Kidney tubule cell (primary cell): ENCODE measurements at places on chromosomes 7 and 10.

- DNase-seq = peak; percentile 29
These were observed 190.0 kb downstream of the PLXNA4 start for GRCh38 chr7:132386201-132386681.

- no peak for DNase-seq
These were observed 12.8 kb downstream of the RHEB start for GRCh38 chr7:151506901-151507382.

DNA sequence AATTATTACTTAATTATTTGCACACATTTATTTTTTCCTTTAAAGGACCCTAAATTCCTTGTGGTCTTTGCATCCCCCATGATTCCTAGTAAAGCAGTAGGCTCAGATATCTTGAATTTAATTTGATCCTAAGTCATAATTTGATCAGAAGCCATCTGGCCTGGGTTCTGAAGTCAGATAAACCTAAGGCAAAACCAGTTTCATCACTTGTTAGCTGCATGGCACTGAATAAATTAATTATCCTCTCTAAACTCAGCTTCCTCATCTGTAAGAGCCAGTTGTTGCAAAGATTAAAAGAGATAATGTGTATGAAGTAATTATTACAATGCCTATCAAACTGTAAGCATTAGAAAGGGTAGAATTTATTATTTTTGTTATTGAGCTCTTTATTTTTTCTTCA lies 293.1 kb downstream of the GRM8 start:
- no peak for DNase-seq

- DNase-seq = no peak
These were observed 49.9 kb upstream of the TMEM248 start for GRCh38 chr7:66871076-66871475.

- DNase-seq = no peak
These were observed 125.3 kb downstream of the INSYN2A start for GRCh38 chr10:127071126-127071525.

GRCh38 chr10:77291596-77292505 lies 345.8 kb downstream of the KCNMA1 start:
- peak; percentile 83 for DNase-seq

- no peak for DNase-seq
These were observed 12.5 kb downstream of the NPVF start for GRCh38 chr7:25215694-25216335.

GRCh38 chr7:150900675-150901074 lies 48.4 kb downstream of the AOC1 start:
- DNase-seq = no peak

DNA sequence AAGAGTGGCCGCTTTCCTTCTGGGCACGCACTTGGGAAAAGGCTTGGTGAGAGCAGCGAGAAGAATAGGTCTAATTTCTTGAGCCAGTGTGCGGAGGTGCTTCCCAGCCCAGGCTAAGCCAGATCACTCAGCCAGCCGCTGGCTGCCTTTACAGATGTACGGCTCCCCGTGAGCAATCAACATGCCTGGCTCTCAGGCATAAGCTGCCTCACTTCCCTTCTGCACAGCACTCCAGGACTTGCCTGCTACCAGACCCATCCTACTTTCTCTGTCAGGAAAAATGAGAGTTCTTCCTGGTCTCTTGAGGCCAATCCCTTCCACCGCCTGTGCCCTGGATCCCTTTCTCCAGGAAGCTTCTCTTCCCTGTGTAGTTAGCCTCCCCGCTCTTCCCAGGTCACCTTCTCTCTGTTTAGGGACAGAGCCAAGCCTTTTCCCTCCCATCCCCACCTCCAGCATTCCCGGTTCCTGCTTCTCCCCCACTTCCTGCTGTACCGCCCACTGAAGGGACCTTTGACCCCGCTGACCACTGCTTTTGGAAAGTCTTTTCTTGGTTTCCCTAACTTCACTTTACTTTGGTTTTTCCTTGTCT lies 1.1 kb upstream of the ACTR3C start:
- DNase-seq = peak; percentile 63

GRCh38 chr7:95520136-95520535 lies 34.4 kb downstream of the ASB4 start:
- no peak for DNase-seq

DNA sequence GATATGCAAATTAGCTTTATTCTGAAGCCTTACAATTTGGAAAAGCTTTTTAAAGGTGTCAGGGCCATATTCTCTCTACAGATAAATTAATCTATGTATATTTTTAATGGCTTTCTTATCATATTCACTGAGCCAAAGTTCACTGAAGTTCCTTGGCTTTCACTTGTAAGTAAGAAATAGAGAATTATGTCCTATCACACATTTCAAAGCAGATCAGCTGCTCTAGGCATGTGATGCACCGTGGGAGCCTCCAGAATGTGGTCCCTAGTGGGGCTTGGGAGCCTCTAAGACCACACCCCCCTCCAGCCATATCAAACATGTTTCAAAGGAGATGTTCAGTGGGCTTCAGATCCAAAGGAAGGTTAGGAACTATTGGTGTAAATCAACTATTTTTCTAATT lies 51.5 kb downstream of the LAMB4 start:
- no peak for DNase-seq

DNA sequence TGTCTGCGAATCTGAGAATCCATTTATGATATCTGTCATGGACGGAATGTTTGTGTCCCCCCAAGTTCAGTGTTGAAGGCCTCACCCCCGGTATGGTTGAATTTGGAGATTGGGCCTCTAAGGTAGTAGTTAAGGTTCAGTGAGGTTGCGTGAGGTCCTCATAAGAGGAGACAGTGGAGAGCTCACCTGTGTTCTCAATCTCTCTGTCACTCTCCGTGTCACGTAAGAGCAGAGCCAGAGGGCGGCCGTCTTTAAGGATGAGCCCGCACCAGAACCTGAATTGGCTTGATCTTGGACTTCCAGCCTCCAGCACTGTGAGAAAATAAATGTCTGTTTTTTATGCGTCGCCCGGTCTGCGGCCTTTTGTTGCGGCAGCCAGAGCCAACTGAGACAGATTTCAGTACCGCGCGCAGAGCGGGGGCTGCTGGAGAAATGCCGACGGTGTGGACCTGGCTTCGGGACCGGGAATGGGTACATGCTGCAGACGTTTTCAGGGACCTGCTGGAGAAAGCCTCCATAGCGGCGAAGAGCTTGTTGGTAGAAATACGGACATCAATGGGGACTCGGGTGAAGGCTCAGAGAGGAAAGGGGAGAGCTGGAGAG lies 40.2 kb downstream of the WDR37 start:
- DNase-seq = no peak

DNA sequence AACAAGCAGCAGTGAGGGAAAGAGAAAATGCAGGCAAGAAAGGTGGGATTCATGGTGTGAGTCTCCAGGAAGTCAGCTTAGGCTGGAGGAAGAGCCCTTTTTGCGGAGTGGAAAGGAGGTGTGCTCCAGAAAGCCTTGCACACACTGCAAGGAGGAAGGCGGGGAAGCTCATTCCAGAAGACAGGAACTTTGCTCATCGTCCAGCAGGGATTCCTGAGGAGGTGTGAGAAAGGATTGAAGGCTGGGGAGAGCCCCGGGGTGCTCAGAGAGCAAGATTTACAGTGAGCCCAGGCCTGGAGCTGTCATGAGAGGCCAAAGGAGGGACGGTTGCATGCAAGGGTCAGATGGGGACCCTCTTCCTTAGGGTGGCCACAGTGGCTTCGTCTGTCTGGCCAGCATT lies 17.6 kb downstream of the SLC29A3 start:
- DNase-seq = peak; percentile 27

DNA sequence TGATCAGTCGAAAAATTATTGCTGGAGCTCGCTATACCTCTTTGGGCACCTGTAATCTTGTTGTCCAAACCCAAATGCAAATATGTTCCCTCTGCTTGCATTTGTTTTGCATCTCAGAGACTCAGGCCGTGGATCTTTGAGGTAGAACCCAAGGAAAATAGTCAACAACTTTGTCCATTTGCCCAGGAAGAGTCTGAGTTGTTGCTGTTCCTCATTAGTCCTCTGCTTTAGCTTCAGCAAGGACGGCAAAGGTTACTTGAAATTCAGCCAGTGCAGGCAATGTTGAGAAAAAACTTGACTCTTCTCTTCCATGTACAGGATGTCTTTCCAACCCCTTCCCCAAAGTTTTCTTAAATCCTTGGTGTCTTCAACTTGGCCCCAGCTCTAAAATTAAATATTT lies 45.8 kb downstream of the PDK4 start:
- no peak for DNase-seq

- no peak for DNase-seq
These were observed 174.2 kb downstream of the KMT2E start for GRCh38 chr7:105188201-105188600.

DNA sequence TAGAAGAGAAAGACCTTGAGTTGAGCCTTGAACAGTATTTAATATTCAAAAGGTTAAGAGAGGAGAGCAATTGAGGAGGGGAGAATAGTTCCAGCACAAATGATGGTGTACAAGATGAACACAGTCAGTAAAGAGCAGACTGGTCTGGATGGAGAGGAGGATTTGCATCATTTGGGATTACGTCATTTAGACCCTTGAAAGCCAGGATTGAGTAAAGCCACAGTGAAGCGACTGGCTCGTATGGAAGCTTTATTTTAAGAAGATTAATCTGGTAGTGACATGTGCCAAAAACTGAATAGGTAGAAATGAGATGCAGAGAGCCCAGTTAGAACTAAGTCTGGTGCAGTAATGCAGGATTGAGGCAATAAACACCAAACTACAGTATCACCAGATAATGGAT lies 52.6 kb downstream of the TRUB1 start:
- no peak for DNase-seq

GRCh38 chr7:17682586-17682985 lies 257.7 kb downstream of the SNX13 start:
- peak; percentile 8 for DNase-seq

DNA sequence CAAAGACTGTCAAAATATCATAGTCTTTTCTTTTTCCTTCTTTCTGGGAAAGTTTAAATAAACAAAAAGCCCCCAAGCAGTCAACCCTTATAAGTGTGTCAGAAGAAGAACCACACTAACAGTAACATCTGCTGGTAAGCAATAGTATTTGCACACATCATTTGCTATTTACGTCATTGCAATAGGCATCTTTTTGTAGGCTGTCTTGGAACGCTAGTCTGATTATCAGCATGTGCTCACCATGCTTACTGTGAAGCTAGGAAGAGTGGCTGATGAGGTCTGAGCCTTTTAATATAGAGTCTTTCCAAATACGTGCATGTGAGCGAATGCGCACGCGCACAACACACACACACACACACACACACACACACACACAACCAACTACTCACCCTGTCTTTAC lies 599.0 kb upstream of the TPK1 start:
- no peak for DNase-seq

DNA sequence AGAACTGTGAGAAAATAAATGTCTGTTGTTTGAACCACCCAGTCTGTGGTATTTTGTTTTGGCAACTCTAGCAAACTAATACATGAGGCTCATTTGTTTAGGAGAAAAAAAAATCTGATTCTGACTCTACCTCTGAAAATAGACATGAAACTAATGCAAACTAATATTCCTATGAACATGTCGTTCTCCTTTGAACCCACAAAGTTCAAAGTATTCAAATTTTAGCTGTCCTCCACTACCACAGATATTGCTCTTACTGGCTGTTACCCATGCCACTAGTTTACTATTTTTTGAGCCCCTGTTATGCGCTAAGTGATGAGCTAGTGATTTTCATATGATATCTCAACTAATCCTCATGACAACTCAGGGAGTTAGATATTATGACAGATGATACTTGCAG lies 58.8 kb upstream of the ZNF804B start:
- DNase-seq = no peak

GRCh38 chr10:95480102-95480900 lies 80.9 kb downstream of the SORBS1 start:
- no peak for DNase-seq

DNA sequence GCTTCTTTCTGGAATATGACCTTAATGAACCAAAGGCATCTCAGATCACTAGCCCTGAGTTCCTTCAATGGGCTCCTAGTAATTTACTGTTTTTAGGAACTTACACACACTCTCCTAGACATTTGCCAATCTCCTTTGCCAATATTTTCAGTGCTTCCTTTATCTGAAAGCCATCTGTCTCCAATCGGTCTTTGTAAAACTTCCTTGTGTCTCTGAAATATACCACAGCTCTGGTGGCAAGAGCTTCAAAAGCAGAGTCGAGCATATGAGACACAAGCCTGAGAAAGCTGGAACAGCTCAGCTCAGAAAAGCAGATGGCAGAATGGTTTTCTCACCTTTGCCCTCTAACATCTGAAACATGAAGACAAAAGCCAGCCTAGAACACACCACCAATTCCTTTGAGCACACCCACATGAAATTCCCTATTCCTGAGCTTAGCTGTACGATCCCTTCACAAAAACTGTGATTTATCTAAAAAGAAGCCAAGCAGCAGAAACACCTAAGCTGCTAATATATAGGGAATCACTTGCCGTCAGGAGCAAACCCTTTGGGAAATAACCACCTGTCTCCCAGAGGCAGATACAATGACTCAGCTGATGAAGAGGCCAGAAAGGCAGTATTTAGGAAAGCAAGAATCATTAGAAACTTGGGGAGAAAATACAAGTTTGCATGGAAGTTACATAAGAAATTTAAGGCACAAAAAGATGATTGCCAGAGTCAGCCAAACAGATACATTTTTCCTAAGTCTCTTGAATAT lies 70.2 kb upstream of the ANK3 start:
- no peak for DNase-seq

DNA sequence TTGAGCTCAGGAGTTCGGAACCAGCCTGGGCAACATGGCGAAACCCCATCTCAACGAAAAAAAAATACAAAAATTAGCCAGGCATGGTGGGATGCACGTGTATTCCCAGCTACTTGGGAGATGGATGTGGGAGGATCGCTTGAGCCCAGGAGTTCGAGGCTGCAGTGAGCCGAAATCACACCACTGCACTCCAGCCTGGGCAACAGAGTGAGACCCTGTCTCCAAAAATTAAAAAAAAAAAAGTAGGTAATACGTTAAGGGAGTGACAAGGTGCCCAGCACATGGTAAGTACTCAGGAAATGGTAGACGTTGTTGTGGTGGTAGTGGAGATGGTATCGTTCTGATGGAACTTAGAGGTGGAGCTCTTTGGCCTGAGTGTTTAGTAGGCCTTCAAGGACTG lies 41.0 kb upstream of the XPNPEP1 start:
- DNase-seq = no peak

- DNase-seq = no peak
These were observed 34.4 kb upstream of the SVIL start for GRCh38 chr10:29669149-29669548.

- no peak for DNase-seq
These were observed 309.6 kb downstream of the AGMO start for GRCh38 chr7:15252181-15252580.

- no peak for DNase-seq
These were observed 309.0 kb upstream of the HGF start for GRCh38 chr7:82078807-82079206.

DNA sequence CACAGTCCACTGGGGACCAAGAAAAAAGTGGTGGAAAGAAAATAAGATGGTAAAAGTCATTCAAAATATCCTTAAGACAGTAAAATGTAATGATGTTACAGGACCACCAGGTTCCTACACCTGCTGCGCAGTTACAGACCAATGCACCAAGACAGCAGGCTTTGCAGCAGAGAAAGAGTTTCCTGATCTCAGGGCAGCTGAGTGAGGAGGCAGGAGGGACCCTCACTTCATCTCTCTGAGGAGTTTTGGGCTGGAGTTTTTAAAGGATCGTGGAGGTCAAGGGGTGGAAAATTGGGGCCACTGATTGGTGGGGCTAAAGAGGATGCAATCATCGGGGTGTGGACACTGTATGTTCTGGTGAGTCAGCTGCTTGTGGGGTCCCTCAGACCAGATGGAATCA lies 100.0 kb downstream of the BMS1 start:
- no peak for DNase-seq
